ENCODE measurements at places on chromosomes 4 and X.

DNA sequence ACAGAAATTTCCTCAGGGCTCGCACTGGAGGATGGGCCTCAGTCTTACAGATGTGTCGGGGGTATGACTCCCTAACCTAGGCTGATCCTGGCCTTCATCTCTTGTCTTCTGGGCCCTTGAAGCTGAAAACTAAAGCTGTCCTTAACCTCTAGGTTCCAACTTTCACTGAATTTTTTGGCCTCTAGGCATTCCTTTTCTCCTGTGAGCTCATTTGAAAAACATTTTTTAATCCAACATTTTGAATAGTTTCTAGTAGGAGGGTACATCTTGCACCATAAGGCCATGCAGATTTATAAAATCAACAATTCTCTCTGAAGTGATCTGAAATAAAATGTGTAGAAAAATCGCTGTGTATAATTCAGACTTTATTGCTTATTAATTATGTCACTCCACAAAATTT is 19.7 kb downstream of the RWDD4 start:
- DNase-seq, result no peak

GRCh38 chr4:140448162-140448561 is 20.7 kb upstream of the CLGN start:
- no peak for DNase-seq

DNA sequence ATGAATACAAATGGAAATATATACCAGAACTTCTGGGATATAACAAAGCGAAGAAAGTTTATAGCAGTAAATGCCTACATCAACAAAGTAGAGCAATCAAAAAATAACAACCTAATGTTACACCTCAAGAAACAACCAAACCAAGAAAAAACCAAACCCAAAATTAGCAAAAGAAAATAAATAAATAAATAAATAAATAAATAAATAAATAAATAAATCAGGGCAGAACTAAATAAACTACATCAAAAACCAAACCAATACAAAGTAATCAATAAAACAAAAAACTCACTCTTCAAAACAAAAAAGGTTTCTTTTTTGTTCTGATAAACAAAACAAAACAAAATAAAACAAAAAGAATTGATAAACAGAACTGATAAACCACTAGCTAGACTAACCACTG is 88.4 kb upstream of the SPIN4 start:
- DNase-seq, result no peak

- DNase-seq, result peak; percentile 4
Observed at GRCh38 chrX:20042221-20042620, 51.4 kb upstream of the BCLAF3 start.

DNA sequence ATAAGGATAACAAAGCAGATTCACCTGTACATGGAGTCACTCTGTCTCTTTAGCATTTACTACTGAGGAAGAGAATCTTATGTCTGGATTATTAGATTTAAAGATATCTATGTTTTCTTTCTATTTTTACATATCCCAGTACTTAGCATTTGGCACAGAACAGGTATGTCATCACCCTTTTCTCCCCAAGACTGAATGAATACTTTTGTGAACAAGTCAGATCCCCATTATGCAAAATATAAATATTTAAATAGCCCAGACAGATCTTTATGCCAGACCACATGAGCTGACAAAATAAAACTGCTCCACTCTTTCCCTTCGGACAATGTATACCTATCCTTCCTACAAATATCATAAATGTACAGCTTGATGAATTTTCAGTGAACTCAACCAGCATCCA is 94.5 kb downstream of the CASK start:
- no peak for DNase-seq

GRCh38 chr4:77251751-77252150 is 94.7 kb downstream of the CCNG2 start:
- DNase-seq, result no peak

GRCh38 chrX:109268340-109268739 is 213.5 kb downstream of the GUCY2F start:
- peak; percentile 77 for DNase-seq

All from epithelial cell of esophagus (primary cell).